Natural killer cell (primary cell): ENCODE measurements at places on chromosomes 5 and 9. TPM values are rescaled to one million over a fixed set of nuclear protein-coding genes. Genes with fewer than 3 reads are reported as not detected.

Gene NTNG2
- 23.4 TPM for total RNA-seq

- no peak for DNase-seq
These were observed 55.9 kb upstream of the KLF9 start for GRCh38 chr9:70470050-70471015.

- DNase-seq = peak; percentile 63
These were observed 13.7 kb downstream of the DOCK2 start for GRCh38 chr5:169650701-169651331.

DNA sequence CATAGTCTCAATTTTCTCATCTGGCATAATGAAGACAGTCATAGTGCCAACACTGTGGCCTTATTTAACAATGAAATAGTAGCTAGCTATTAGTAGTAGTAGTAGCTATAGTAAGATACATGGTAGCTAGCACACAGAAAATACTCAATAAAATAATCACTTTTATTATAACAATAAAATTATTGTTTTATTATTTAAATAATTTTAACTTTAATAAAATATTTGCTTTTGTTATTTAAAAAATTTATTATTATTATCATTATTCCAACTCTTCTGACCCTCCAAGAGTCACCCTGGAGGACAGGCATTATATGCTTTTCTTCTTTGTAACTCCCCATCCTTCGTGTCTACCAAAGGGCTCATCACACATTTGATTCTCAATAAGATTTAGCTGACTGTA is 252.1 kb downstream of the TRIM32 start:
- DNase-seq = no peak

DNA sequence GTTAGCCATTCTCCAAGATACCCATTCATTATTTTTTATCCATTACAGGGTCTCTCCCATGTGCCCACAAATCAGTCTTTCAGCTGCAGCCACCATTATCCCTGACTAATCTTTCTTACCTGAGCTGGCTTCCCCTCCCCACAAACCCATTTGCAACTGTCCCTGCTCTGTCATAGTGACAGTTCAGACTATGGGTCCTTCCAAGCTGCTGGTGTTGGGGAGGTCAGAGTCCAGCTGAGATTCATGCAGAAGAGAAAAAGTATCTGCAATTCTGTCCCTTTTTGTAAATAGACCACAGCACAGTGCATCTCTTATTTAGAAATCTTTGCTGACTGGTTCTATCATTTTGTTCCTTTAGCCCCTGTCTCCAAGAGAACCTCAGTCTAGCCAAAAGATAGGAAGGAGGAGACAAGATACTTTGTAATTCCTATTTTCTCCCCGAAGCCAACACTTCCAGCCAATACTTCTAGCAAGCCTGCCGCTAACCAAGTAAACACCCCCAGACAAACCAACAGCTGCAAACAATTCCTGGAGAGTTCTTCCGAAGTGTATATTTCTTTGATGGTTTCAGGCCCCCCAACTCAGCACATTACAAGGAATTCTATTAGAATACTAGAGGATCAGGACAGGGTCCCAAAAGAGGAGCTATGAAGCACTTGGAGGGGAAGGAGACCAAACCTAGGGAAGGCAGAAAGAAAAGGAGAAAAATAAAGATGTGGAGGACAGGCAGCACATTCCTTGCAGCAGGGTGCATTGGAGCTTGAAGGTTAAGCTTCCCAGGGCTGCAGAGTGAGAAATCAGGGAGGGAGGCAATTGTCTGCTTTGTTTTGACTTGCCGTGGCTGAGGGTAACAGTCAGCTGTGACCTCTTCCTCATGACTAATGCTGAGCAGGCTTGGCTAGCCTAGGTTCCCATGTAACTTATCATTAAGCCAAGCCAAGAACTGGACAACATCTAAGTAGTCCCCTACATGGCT is 148.5 kb downstream of the SGCD start:
- DNase-seq = no peak

DNA sequence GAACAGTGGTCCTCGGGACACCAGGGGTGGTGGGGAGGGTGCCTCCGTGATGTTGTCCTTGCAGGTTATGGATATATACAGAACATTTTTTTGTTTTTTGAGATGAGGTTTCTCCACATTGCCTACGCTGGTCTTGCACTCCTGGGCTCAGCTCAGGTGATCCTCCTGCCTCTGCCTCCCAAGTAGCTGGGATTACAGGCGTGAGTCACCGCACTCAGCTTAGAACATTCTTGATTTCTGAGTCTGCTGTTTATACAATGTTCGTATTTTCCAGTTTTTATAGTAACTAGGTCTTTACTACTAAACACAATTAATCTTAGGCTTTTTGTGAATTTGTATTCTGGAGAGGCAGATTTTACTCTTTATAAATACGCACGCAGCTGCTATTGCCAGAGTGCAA is 6.0 kb downstream of the PMPCA start:
- no peak for DNase-seq
